ENCODE measurements at places on chromosomes 5 and 9. TPM values are rescaled to one million over a fixed set of nuclear protein-coding genes. Genes with fewer than 3 reads are reported as not detected.

The HTR1A gene
- not detected for polyA plus RNA-seq

The HSPB3 gene
- polyA plus RNA-seq = 1.3 TPM

The ZNF618 gene
- polyA plus RNA-seq = 3.9 TPM

The ZNF483 gene
- 0.42 TPM for polyA plus RNA-seq

The ZFP37 gene
- 0.70 TPM for polyA plus RNA-seq

The PCAT7 gene
- polyA plus RNA-seq = 0.03 TPM

The MARCOL gene
- polyA plus RNA-seq = not detected

The CCDC180 gene
- 4.2 TPM for polyA plus RNA-seq

The IRX2 gene
- polyA plus RNA-seq = 0.22 TPM

The GLRA1 gene
- 0.13 TPM for polyA plus RNA-seq

The SMIM33 gene
- polyA plus RNA-seq = not detected

The CSF1R gene
- polyA plus RNA-seq = 2.9 TPM

The HAPLN1 gene
- not detected for polyA plus RNA-seq

The CAMK2A gene
- 0.06 TPM for polyA plus RNA-seq

The P4HA2 gene
- polyA plus RNA-seq = 39.9 TPM

The LCP2 gene
- polyA plus RNA-seq = 21.0 TPM

The ADAM19 gene
- 2.5 TPM for polyA plus RNA-seq

The SGCD gene
- polyA plus RNA-seq = 0.32 TPM

The PTGS1 gene
- 0.95 TPM for polyA plus RNA-seq

The SPINK6 gene
- not detected for polyA plus RNA-seq

The DIRAS2 gene
- 0.30 TPM for polyA plus RNA-seq

The DPP7 gene
- 140 TPM for polyA plus RNA-seq

The SPINK13 gene
- polyA plus RNA-seq = not detected

The IFNA21 gene
- not detected for polyA plus RNA-seq

The PRKAA1 gene
- polyA plus RNA-seq = 31.5 TPM

The WHRN gene
- 7.0 TPM for polyA plus RNA-seq

The PFN3 gene
- polyA plus RNA-seq = not detected

The GPR151 gene
- polyA plus RNA-seq = not detected

The KIF4B gene
- not detected for polyA plus RNA-seq

The PRDM12 gene
- 0.03 TPM for polyA plus RNA-seq

The PCDHB13 gene
- 1.3 TPM for polyA plus RNA-seq

The PDLIM7 gene
- polyA plus RNA-seq = 105 TPM

The MARVELD2 gene
- 0.45 TPM for polyA plus RNA-seq
